H9 (cell line): ENCODE measurements at places on chromosomes 11 and 22.

DNA sequence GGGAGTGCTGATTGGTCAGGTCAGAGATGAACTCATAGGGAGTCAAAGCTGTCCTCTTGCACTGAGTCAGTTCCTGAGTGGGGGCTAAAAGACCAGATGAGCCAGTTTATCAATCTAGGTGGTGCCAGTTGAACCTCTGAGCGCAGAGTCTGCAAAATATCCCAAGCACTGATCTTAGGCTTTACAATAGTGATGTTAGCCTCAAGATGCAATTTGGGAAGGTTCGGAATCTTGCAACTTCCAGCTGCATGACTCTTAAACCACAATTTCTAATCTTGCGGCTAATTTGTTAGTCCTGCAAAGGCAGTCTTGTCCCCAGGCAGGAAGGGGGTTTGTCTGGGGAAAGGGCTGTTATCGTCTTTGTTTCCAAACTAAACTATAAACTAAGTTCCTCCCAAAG, 92.3 kb upstream of the PARVA start:
- no peak for DNase-seq

- DNase-seq: peak; percentile 43
Measured at GRCh38 chr11:93775289-93775688, 8.8 kb upstream of the MED17 start.

DNA sequence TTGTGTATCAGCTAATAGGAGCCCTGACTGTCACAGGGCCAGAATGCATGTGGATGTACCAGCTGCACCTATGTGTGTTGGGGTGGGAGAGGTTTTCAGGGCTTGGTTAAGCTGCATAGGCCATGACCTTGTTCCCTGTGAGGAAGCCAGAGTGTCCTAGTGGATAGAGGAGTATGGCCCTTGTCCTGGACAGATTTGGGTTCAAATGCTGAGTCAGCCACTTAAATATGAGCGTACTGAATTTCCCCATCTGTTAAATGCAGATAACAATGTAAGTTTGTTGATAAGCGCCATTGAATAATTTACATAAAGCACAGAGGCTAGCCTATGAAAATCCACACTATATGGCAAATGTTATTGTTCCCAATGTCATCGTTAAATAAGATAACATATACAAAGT, 74.4 kb downstream of the PANX1 start:
- DNase-seq: no peak

GRCh38 chr11:70398834-70399680, 728 bp downstream of the CTTN start:
- no peak for DNase-seq

- DNase-seq: no peak
Measured at GRCh38 chr11:127411283-127411682, 410.7 kb upstream of the KIRREL3 start.

DNA sequence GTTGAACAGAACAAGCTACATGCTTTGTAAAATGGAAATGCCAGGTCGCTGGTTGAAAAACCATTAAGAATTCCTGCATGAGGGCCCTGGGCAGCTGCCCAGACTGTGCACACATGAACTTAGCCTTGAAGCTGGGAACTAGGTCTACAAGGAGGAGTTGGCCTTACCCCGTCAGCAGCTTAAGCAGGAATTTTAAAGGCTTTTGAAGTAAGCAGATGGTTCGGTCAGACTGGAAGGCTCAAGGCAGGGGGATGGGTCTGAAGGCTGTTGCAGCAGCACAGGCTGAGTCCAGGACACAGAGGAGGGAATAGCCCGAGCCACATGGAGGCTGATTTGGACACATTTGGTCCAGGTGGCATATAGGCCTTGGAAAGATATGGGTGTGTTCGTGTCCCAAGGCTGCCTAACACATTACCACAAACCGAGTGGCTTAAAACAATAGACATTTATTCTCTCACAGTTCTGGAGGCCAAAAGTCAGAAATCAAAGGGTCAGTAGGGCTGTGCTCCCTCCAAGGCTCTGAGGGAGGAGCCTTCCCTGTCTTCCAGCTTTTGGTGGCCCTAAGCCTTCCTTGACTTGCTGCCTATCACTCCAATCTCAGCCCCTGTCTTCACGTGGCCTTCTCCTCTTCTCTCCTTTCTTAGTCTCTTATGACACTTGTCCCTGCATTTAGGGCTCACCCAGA, 11.6 kb downstream of the LIF start:
- DNase-seq: no peak

DNA sequence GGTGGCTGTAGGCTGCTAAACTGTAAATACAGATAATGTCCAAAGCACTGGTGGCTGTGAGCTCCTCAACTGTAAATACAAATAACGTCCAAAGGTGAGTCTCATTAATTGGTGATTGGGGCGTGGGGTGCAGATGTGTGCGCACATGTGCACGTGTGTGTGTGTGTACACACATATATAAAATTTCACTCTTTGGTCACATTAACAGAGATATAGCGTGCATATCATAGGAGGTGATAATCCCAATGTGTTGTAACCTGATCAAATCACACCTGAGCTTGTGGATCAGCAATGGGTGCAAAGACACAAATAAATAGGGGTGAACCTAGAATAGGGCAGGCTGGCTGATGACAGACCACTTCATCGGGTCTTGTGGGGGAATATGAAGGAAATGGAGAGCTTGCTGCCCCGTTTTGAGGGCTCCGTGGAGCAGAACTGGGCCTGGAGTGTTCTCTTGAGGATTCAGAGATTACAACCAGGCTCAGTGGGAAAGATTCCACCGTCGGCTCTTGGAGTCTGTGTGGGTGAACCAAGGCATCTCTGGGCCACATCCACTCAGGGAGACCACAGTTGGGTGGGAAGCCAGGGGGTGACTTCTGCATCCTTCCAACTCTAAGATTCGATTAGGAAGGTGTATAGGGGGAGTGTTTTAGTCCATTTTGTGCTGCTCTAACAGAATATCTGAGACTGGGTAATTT, 24.9 kb upstream of the OSBPL5 start:
- DNase-seq: no peak

DNA sequence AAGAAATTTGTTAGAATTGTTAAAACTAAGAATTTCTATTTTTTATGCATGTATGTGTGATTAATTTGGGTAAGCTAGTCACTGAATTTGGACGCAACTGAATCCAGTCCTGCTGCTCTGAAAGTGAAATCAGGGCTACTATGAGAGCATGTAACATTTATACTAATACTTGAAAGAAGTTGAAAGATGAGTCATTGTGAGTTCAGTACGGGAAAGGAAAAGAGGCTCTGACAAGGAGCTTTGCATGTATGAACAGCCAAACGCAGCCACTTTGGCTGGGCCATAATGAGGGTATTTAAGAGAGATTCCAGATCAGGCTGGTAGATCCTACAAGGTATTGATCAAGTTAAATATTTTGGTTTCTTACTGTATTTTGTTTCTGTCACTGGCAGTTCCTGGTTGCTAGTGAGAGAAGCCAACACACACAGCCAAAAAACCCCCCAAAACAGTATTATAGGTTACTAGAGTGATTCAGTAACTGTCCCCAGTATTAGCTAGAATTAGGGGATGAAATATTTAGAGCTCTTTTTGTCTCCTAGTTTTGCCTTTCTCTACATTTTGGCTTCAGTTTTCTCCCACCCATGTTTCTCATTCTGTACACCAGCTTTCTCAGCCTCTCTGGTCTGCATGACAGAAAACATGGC, 14.1 kb downstream of the AASDHPPT start:
- DNase-seq: no peak

- DNase-seq: no peak
Measured at GRCh38 chr11:73792584-73792983, 4.9 kb downstream of the MRPL48 start.

DNA sequence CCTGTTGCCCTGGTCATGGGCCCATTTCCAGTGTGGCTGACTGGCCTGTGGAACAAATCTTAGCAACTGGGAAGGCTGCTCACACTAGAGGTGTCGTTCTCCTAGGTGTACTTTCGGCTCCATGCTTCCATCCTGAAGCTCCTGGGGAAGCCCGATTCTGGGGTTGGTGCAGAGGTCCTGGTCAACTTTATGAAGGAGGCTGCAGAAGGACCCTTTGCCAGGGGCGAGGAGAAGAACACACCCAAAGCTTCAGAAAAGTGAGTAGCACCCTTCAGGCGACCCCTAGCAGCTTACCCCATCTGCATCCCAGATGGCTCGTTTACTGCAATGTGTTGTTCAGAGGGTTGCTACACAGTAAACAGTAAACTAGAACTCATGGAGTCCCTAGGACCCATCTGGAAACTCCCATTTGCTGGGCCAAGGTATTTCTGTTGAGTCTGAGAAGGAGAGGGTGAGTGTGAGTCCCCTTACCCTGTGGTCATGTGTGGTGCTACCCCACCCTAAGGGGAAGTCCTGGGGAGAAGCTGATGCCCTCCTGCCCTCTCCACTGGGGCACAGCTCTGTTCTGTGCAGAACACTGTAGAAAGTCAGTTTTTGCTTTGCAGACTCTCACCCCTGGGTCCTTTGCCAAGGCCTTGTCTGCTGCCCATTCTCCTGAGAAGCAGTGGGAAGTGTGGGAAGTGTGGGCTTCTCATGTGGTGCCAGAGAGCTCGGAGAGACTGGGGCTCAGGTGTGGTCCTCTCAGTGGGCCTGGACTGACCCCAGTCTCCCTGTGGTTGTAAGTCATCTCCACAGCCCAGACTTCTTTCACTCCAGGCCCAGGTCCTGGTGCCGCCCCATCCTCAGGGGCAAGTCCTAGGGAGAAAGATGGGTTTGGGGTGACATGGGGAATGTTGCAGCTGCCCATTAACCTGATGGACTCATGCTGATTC, 85.0 kb downstream of the CABIN1 start:
- DNase-seq: no peak
